ENCODE measurements at places on chromosomes 6 and 20.

GRCh38 chr6:44696686-44697085 is 309.2 kb downstream of the CDC5L start:
- no peak for DNase-seq

DNA sequence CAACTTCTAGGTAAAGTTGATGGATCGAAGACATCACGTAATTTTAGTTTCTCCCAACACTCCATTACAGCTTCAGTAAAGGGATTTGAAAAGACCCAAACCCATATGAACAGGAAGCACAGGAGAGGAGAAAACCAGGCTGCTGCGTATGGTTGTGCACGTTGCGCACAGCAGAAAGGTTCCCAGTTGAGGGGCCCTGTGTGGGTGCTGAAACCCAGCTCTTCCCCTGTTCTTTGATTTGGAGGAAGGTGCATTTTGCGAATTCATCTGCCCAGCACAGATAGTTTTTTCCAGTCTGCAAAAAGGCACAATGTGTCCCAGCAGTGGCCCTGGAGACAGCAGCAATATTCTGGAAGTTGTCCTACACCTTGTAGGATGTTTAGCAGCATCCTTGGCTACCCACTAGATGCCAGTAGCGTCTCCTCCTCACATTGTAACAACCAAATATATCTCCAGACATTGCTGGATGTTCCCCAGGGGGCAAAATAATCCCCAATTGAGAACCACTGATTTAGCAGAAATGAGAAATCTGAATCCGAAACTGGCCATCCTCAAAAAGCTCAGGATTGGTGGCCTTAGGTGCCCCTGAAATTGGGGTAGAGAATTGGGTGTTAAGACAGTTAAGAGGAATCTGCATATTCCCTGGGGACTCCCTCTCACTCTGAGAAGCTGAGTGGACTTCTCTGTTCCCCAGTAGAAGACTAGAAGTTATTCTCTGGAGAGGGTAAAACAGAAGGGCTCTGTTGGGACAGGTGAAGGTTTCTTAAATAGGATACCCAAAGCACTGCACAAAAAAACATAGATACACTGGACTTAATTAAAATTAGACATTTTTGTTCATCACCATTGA is 12.2 kb downstream of the SUN5 start:
- no peak for DNase-seq

DNA sequence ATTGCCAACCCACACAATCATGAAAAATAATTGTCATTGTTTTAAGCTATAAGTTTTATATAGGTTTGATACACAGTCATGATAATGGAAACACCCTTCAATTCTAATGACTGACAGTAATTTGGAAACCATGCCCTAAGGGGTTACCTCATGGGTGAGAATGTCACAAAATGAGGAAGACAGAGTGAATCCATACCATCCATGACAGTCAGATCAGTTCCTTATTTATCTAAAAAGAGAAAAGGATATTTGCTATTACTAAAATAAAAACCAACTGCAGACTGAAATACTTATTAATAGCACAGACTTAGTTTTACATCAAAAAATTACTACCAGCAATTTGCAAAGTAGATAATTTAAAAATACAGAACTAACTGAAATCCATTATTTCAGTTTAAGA is 437.8 kb downstream of the UTRN start:
- DNase-seq, result no peak

DNA sequence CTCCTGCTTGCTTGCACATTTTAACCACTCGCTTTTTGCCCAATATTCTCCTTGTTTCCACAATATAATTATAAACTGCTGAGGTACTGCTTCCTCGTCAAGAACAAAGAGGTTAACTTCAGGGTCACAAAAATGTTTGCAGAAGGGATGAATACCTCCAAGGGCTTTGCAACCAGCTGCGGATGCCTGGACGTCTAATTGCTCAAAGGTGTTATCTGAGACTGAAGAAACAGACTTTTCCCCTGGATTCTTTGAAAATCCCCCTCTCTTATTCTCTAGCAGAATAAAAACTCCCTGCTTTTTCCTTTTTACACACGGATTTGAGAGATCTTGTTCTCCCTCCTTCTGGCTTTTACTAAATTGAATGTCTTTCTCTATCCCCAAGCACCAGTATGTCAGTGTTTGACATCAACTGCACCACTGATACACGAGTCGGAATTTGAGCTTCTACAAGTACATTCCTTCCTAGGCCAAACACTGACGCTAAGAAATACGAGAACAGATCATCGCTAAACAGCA is 336 bp upstream of the SMPDL3A start:
- no peak for DNase-seq

DNA sequence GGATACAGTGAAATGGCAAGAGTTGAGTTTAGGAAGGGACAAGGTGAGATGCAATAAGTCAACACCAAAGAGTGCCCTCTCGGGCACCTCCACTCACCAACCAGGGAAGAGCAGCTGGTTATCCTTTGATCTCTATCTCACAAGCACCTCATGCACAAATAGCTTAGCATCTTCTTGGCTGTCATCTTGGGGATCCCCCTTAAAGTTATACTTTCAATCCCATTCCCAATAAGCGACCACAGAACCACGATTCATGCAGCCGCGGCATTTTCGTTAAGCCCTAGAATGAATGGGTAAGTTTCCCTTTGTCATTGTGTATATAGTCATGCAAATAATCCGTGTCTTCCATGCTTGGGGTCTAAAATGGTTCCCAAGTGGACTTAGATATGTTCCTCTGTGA is 73.5 kb downstream of the ADTRP start:
- DNase-seq, result no peak

- no peak for DNase-seq
These were observed 3.6 kb downstream of the ESR1 start for GRCh38 chr6:151811081-151811480.

DNA sequence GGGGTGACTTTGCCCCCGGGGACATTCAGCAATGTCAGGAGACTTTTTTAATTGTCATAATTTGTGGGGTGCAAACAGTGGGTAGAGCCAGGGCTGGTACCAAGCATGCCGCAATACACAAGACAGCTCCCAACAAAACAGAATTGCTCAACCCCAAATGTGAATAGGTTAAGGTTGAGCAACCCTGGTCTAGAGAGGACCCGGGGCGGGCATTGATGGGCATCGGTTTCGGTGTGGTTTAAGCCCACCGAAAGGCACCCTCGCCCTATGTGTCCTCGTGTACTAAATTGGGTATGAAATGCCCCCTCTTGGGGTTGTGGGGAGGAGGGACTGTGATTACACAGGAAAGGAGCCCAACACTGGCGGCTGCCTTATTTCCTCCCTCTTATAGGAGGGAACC is 36.0 kb downstream of the KIAA1755 start:
- DNase-seq, result no peak

DNA sequence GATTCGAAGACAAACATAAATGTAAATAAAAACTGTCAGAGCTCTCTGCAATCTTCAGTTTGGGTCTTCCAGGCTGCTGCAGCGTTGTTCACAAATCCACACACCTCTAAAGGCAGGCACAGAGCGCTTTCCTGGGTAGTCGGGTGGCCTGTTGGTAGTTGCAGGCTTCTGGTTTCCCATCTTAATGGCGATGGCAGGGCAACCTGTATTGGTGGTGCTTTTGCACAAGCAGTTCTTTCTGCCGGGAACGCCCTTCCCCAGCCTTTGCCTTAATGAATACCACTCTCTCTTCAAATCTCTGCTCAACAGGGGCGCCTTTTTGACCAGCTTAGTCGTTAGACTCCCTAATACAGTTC is 723 bp upstream of the IFT52 start:
- no peak for DNase-seq

DNA sequence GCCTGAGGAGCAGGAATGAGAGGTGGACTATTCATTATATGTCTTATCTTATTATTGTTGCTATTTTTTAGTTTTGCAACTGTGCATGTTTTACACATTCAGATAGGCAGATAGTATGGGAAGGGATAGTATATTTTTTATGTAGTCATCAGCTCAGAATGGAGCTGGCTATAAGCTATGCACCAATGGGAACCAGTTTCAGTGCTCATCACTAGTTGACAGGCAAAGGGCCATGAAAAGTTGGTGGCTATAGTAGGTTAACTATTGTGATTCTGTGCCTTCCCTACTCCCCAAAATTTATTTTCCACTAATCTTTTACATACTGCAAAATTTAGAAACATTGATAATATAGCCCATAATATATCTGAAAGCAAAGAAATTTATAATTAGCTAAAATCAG is 5.3 kb upstream of the UBD start:
- DNase-seq, result no peak

DNA sequence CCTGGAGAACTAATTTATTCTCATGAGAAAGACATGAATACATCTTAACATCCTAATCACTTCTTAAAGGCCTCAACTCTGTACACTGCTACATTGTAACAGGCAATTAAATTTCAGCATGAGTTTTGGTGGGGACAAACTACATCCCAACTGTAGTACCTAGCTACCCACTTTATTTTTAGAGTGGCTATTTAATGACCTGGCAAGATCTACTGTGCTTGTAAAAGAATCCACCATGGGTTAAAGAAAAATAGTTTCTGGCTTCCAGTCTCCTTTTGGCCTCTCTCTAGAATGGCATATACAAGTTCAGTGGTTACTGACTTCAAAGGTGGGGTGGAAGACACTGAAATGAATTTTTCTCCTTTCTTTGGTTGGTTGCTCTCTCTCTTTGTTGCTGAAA is 193.9 kb downstream of the ESR1 start:
- no peak for DNase-seq

DNA sequence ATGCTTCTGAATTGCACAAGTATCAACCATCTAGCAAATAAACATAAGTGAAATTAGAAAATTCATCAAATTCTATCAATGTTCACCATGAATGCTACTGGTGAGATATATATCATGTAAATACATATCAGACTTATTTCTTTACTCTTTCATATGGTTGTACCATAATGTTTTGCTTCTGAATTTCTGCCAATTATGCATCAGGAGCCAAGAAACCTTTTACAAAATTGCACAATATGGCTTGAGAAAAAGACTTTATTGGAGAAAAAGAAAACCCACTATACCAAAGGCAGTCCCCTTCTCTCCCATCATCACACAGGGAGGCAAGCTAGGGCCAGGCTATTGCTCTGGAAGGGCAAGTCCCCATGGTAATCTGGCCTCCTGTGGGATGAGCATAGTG is 402.6 kb downstream of the C6orf118 start:
- no peak for DNase-seq

DNA sequence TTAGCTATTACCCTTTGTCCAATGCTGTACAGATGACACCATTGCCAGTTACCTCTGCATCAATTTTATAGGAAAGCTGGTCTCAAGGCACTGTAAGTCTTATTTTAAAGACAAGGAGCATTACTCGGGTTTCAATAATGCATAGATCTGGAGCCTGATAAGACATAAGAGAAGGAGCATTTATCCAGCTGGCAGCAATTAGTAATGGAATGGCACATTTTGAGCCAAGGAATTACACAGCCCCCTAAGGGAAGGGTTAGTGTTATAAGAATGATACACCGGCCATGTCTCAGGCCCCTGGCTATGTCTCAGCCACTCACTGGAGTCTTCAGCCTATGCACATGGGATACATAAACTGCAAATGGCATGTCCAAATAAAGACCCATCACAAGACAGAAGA is 23.1 kb upstream of the TMEM242 start:
- no peak for DNase-seq

GRCh38 chr20:4406627-4407026 is 315.1 kb upstream of the PRND start:
- DNase-seq, result no peak

DNA sequence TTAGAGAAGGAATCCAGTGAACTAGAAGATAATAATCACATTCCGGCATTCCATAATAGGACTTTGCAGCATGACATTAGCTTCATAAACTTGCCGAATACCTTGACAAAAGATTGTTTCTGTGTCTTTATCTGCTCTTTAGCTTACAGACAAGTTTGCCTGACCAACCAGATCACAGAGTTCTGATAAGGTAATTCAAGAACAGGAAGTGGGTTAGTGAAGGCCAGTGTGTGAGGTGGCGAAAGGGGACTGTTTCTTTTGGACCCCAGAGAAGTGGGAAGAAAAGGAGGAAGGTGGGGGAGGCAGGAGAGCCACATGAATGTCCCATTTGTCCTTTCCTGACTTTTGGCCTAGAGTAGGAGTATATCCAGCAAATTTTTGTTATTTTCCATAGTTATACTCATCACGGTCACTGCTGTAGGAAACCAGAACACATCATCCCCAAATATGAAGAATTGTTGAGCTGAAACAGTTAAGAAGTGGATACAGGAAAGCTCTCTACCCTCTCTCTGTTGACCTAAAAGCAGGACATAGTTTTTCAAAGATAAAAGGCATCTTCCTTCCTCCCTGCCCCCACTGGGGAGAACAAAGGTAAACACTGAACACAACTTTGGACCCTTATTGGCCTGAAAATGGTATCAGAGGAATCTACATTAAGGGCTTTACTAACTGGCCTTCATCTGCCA is 72.4 kb upstream of the TNFAIP3 start:
- no peak for DNase-seq

DNA sequence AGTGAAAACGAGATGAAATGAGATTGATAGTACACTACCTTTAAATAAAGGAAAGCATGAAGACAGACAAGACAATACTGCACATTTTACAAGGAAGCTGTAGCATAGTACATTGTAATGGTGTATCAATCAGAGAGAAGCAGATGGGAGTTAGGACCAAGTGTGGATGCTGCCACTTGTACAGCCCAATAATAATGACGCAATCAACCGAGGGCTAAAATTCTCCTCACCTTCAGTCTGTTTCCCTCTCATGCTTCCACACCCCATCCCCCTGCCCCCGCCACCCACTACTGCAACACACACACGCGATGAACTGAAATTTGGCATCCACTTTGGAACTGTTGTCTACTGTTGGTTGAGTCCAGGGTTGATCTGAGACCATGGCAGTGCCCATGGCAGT is 12.4 kb upstream of the HDGFL1 start:
- no peak for DNase-seq

- DNase-seq, result no peak
These were observed 486.8 kb downstream of the FRK start for GRCh38 chr6:115573861-115574260.

GRCh38 chr6:167094820-167095637 is 27.9 kb upstream of the CCR6 start:
- peak; percentile 13 for DNase-seq

DNA sequence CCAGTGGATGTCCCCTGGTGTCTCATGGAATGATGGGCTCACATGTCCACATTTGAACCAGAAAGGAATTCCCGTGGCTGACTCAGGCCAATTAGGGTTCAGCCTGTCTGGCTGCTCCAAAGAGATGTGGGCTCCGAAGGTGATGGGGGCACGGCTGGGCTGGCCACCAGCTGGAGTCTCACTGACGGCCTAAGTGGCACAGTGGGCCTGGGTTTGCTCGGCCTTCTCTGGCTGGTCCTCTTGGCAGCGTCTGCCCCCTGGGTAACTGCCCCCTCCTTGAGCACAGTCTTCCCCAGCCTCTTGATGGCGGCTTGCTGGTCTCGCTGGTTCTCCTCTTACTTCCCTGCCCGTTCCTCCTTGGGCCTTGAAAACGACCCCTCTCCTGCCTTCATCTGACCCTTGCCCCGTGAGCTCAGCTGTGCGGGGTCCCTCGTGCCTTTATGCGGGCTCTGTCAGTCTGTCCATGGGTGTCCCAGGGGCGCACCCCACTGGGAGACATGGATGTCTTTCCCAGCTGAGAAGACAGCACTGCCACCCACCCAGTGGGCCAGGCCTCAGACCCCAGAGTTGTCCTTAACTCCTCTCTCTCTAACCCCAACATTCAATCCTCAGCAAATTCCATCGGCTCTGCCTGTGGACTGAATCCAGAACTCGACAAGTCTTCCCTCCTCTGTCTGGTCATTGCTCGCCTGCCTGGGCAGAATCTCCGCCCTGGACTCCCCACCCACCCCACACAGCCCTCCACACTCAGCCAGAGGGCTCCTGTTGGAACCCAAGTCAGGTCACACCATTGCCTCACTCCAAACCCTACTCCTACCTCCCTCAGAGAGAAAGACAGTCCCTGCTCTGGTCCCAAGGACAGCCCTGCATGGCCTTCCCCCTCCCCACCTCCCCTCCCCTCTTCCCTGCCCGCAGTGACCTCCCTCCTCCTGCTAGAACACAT is 78.7 kb downstream of the CEBPB start:
- no peak for DNase-seq
